ENCODE measurements at places on chromosomes 2 and 18.

GRCh38 chr2:202311823-202312388 lies 46.3 kb downstream of the NOP58 start:
- no peak for DNase-seq

- peak; percentile 99 for DNase-seq
Observed at GRCh38 chr2:238684362-238685326, 163.2 kb upstream of the TWIST2 start.

GRCh38 chr2:96930351-96931010 lies 55.9 kb downstream of the FAM178B start:
- DNase-seq = no peak

- DNase-seq = no peak
Observed at GRCh38 chr18:40415176-40415791, 1539.8 kb upstream of the PIK3C3 start.

- DNase-seq = no peak
Observed at GRCh38 chr18:433298-433697, 67.2 kb downstream of the COLEC12 start.

DNA sequence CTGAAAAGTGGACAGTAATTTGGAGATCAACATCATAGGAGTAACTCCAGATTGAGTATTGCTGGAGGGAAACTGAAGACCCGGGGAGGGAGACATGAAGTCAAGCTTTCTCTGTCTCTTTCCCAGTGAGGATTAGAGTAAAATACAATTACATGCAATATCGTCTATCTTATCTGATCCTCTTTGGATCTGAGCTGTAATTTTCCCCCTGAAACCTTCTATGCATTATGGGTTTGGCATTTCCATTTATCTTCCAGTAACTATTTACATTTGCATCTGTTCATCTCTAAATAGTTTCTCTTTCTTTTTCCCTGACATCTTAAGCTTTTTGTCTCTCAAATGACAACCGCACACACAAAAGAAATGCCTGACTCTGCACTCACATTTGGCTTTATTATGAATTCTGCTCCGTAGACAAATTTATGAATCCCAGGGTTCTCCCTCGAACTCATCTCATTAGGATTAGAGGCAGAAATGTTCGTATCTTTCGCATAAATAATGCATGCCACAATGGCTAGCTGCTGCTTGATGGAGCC lies 113.1 kb downstream of the SPP2 start:
- no peak for DNase-seq

DNA sequence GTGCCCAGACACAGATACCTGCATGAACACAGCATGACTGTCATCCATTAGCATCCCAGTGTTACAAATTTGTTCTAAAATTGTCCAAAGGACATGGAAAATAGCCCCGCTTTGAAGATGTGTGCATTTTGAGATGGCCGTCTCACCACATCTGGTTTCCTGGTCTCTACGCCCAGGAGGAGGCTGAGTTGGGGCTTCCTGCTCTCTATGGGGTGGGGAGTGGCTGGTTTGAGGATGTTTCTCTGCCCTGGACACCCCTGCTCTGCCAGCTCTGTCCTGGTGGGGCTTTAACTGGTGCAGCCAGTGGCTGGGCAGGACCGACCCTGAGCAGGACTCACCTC lies 74.6 kb upstream of the SMAD7 start:
- no peak for DNase-seq

- no peak for DNase-seq
Observed at GRCh38 chr2:181304011-181304844, 153.0 kb upstream of the ITGA4 start.

DNA sequence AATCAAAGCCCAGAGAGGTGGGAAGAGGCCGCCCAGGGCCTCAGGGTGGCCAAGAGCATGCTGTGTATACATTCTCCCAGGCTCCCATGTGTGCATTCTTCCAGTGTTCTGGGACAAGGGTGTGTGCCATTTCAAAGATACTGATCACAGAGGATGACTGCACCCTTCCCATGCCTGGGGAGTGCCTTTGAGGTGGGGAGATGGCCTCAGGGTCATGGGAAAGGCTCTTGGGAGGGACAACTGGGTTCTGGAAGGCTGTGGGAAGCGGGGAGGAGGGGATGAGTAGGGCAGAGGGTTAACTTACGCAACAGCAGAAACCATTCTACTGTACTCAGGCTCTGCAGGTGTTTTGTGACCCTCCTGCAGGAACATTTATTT lies 40.9 kb downstream of the KLHL29 start:
- DNase-seq = no peak

GRCh38 chr2:24771764-24772586 lies 21.2 kb downstream of the PTRHD1 start:
- DNase-seq = no peak

DNA sequence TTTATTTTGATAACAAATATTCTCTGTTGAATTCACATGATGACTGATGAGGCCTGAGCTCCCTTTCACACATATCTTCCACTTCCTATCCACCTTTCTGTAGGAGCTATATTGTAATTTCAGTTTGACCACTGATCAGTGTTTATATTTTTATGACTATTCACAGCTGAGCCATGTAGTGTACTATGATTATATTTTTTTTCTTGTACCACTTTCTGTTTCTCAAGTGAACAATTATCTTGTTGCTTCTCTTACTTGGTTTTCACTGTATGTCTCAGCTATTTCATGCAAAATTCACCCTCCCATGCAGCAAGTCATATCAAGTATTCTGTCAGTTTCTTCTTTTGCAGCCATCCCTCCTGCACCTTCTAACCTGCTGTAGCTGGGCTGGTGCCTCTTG lies 78.4 kb downstream of the TMEM247 start:
- no peak for DNase-seq

DNA sequence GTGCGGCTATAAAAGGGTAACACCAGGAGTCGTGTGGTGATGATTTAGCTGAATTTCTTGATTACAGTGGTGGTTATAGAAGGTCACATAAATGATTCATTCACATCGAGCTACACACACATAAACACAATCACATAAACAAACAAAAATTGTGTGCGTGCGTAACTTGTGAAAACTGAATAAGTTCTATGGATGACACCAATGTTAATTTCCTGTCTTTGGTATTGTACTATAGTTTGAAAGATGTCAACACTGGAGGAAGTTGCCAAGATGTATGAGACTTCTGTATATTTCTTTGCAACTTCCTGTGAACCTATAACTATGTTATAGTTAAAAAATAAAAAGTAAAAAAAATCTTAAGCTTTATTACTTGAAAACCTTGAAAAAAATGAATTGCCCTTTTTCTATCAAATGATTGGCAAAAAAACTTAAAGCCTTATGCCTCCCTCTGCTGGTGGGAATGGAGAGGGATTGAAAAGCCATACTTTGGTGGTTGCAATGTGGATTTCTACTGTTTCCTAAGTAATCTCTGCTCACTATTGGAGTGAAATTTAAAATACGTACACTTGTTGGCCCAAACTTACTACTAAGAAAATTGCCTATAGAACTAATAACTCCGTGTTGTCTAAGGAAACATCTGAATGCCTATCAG lies 227.7 kb downstream of the RPIA start:
- no peak for DNase-seq

DNA sequence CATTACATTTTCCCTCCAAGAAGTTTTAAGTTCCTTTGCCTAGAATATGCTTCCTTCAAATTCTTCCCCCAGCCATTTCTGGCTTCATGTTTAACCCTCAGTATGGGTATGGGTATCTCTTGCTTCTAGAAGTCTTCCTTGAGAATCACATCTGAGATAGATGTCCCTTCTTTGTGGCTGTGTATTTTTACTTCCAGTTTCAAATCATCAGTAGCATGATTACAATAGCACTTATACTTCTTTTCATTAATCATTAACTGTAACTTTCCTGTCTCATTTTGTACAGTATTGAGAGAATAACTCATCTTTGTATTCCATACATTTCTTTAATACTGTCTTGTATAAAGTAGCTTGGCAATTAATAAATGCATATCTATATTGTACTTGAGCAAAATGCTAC lies 17.3 kb upstream of the PDE1A start:
- DNase-seq = no peak

- no peak for DNase-seq
Observed at GRCh38 chr2:240252872-240253511, 112.5 kb upstream of the OTOS start.

GRCh38 chr2:238173692-238174091 lies 14.9 kb downstream of the ERFE start:
- DNase-seq = no peak

DNA sequence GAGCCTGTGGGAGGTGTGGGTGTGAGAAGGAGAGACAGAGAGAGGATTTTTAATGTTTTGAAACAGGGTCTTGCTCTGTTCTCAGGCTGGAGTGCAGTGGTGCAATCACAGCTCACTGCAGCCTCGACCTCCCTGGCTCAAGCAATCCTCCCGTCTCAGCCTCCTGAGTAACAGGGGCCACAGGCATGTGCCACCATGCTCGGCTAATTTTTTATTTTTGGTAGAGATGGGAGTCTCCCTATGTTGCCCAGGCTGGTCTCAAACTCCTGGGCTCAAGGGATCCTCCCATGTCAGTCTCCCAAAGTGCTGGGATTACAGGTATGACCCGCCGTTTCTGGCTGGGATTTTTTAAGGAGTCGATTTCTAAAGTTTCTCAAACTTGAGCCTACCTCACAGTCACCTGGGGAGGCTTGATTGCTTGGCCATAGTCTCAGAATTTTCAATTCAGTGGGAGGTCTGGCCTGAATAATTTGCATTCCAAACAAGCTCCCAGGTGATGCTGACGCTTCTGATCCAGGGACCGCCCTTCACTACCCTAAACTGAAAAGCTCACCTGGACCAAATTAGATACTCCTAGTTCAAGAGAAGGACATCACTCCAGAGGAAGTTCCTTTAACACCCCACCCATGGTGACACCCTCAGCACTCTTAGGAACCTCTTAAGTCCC lies 70.8 kb upstream of the SLC1A4 start:
- no peak for DNase-seq

- DNase-seq = no peak
Observed at GRCh38 chr2:182014284-182014683, 28.6 kb downstream of the PPP1R1C start.

GRCh38 chr2:147663153-147663961 lies 181.5 kb upstream of the ACVR2A start:
- no peak for DNase-seq

DNA sequence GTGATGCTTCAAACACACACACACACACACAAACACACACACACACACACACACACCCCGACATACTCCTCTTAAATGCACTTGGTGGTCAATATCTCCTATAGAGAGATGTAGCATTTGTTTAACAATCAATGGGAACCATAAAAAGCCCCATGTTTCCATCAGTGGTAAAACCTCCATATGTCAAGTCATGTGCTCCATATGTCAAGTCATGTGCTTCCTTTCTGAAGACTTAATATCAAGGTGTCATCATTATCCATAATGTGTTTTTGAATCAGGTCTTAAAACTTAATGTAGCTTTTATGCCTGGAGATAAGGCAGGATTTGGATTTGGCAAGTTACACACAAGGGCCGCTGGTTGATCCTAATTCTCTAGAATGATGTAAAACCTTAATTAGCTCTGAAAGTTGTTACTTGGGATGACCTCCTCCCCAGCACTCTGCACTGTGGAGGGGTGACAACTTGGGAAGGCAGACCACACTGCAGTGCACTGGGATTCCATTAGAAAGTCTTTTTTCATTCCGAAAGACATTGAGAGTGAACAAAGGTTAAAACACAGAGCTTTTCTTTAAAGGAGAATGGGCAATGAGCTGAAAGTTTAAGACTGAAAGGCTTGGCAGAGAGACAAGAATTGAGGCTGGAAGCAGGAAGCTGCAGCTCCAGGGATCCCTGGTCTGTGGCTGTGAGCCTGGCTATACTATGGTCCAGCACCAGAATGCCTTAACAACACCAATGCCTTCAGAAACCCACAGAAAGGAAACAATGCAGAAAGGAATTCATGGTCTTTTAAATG lies 26.4 kb downstream of the ALK start:
- no peak for DNase-seq

- peak; percentile 70 for DNase-seq
Observed at GRCh38 chr2:20148923-20149702, 75.8 kb downstream of the SDC1 start.

GRCh38 chr2:122206101-122206500 lies 450.6 kb downstream of the TSN start:
- DNase-seq = no peak

- DNase-seq = no peak
Observed at GRCh38 chr2:142588269-142588668, 289.2 kb upstream of the KYNU start.

GRCh38 chr2:45993476-45993991 lies 303.7 kb upstream of the EPAS1 start:
- DNase-seq = peak; percentile 66

- DNase-seq = no peak
Observed at GRCh38 chr2:171158790-171159371, 1.8 kb downstream of the TLK1 start.

GRCh38 chr2:217954469-217954868 lies 48.3 kb downstream of the TNS1 start:
- DNase-seq = no peak

- DNase-seq = no peak
Observed at GRCh38 chr18:23718731-23719130, 29.5 kb downstream of the LAMA3 start.

- no peak for DNase-seq
Observed at GRCh38 chr2:28896906-28897305, 2.4 kb downstream of the WDR43 start.

GRCh38 chr2:12770300-12770968 lies 53.7 kb downstream of the TRIB2 start:
- DNase-seq = no peak

- no peak for DNase-seq
Observed at GRCh38 chr2:69939722-69940121, 21.7 kb downstream of the ASPRV1 start.

GRCh38 chr2:75707901-75708300 lies 2.8 kb downstream of the GCFC2 start:
- no peak for DNase-seq

- no peak for DNase-seq
Observed at GRCh38 chr18:45408218-45408617, 207.1 kb upstream of the SLC14A2 start.

DNA sequence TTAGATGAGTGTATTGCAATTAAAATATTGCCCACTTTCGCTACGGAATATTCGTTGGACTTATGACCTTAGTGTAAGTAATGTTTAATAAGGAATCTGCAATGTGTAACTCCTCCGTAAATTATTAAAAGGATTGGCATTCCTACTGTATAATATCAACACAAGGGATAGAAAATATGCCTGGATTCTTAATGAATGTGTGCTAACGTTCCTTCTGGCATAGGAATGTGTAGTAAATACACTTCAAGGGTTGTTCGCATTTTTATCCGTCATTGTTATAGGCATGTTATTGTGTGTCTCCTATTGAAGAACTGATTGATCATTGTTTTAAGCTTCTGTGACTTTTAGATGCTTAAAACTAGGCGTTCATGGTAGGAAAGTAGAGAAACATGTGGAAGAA lies 134.5 kb downstream of the NEDD4L start:
- DNase-seq = no peak

DNA sequence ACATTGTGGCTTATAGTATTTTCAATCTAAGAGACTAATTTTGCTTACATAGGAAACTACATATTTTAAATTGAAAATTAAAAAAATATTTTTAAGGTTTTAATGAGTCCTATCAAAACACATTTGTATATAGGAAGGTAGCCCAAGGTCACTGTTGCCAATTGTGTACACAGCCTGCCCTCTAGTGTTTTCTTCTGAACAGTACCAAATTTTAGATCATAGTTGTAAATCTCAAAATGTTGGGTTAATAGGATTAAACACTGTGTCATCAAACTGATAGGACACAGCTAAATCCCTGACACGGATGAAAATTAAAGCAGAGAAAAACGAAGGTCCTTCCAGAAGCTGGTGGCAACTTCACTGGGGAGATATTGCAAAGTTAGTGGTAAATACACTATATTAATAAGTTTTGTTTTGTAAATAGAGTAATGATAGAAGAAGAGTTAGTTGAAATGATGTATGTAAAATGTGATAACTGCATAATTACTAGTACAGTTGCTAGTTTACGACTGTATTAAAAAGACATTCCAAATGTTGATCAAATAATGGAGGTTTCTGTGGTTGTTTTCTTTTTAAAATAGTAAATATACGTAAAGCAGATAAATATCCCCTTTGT lies 19.7 kb downstream of the CLUL1 start:
- DNase-seq = peak; percentile 27
